ENCODE measurements at places on chromosomes 1 and 21. TPM values are rescaled to one million over a fixed set of nuclear protein-coding genes. Genes with fewer than 3 reads are reported as not detected.
A peak's percentile ranks its signal among the peaks of the same experiment; 100 is the strongest.

The NPHS2 gene
- not detected for total RNA-seq

The SPEN gene
- total RNA-seq = 30.7 TPM

The OR6N1 gene
- total RNA-seq = not detected

The KAZN gene
- total RNA-seq = 0.59 TPM

GRCh38 chr21:25396135-25396711 lies 211.1 kb downstream of the MRPL39 start:
- peak; percentile 89 for DNase-seq

- no peak for DNase-seq
These were observed 569 bp downstream of the TRABD2B start for GRCh38 chr1:47996406-47997226.

GRCh38 chr1:22332795-22333499 lies 118.7 kb upstream of the ZBTB40 start:
- DNase-seq = no peak

DNA sequence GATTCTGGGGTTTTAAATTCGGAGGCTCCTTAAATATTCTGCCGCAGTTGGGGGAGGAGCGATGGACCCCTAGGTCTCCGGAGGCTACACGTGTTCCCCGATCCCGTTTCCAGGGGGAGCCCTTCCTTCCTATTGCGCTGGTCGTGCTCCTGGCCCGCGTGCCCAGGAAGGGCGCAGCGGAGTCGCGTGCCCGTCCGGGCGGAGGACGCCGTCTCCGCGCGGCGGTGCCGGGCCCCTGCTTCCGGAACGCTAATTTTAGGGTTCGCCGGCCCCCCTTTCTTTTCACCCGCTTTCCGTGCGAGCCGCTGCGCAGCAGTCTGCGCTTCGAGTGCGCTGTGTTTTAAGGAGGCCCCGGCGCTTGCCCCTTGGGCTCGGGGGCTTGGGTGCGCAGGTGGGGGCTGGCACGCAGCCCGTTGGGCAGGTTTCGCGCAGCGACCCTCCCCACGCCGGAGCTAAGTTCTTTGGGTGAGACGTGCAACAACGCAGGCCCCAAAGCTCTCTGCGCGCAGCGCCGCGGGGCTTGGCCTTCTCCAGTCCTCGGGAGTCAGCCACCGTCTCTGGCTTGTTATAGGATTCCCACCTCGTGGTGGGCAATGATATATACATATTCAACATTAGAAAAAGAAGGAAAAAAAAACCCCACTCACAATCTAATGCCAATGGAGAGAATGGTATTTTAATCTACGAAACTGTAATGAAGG lies 43.5 kb upstream of the DNAJC6 start:
- peak; percentile 35 for DNase-seq

GRCh38 chr1:51442616-51443015 lies 76.5 kb downstream of the EPS15 start:
- no peak for DNase-seq

All from activated naive CD4-positive, alpha-beta T cell treated with anti-CD3 and anti-CD28 coated beads for 36 hours (primary cell).